Fibroblast of mammary gland (primary cell): ENCODE measurements at places on chromosomes 6 and 20.
A peak's percentile ranks its signal among the peaks of the same experiment; 100 is the strongest.

DNA sequence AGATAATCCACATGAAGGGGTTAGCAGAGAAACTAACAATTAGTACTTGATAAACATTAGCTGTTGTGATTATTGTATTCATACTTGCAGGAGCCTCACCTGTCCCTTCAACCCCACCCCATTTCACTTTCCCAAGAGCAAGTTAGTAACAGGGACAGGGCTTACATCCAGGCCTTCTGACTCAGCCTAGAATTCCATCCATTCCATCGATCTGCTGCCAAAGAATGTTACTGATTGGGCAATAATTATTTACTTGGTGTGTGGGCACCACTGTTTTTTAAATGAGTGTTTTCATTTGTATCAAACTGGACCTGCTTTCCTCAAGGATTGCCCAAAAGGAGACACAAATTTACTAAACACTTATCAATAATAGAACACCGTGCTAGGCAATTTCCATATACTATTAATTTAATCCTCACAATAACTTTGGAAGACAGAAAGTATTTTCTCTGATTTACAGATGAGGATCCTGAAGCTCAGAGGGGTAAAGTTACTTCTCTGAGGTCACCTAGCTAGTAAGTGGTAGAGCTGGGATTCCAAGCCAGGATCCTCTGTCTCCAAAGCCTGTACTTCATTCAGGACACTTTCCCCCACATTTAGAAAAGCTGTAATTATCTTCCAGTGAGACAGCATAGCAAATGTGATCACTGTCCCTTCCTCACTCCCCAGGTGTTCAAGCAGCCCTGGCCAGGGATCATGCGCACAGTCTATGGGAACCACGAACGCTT, 32.8 kb downstream of the GSS start:
- peak; percentile 81 for DNase-seq

- peak; percentile 57 for DNase-seq
These were observed 162.1 kb downstream of the MTFR2 start for GRCh38 chr6:136087986-136088385.

- DNase-seq = no peak
These were observed 159.6 kb upstream of the MYLIP start for GRCh38 chr6:15969236-15969778.

GRCh38 chr6:48289841-48290240, 178.8 kb upstream of the PTCHD4 start:
- no peak for DNase-seq

- DNase-seq = peak; percentile 19
These were observed 586 bp upstream of the LST1 start for GRCh38 chr6:31585491-31585890.
